Stimulated activated CD4-positive, alpha-beta T cell treated with anti-CD3 and anti-CD28 coated beads, Interleukin-12 subunit alpha, Interleukin-12 subunit beta, amount 100 ng/mL, for 4 hours (primary cell): ENCODE measurements at places on chromosomes 4 and X.

DNA sequence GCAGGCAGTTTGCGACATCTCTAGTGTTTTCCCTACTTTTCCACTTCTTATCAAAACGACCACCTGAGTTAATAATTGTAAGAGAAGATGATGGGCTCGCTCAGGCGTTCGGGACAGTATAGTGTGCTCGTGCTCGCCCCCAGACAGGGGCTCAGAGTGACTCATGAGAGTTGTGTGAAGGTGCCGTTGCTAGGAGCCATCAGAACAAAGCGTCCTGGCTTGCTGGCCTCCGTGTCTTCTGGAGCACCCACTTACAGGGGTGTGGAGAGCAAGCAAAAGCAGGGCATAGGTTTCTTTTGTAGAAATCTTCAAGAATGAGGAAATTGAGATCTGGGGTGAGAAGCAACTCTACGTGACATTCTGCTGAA is 73.0 kb upstream of the ADGRG2 start:
- DNase-seq, result no peak

DNA sequence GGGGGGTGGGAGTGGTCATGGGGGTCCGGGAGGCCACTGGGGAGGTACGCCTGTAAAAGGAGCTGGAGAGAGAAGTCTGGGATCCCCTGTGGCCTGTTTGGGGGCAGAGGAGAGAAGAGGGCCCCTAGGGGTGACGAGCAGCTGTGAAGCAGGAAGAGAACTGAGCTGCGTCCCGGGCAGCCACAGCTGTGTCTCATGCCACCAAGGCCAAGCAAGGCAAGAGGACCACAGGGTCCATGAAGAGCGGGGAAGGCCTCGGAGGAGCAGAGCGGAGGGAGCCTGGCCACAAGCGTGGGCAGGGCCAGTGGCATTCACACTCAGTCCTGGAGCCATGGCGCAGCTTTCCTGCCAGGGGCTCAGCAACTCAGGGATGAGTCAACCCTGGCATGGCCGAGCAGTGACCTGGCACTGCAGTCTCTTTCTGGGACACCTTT is 13.6 kb upstream of the NAT8L start:
- DNase-seq, result no peak

DNA sequence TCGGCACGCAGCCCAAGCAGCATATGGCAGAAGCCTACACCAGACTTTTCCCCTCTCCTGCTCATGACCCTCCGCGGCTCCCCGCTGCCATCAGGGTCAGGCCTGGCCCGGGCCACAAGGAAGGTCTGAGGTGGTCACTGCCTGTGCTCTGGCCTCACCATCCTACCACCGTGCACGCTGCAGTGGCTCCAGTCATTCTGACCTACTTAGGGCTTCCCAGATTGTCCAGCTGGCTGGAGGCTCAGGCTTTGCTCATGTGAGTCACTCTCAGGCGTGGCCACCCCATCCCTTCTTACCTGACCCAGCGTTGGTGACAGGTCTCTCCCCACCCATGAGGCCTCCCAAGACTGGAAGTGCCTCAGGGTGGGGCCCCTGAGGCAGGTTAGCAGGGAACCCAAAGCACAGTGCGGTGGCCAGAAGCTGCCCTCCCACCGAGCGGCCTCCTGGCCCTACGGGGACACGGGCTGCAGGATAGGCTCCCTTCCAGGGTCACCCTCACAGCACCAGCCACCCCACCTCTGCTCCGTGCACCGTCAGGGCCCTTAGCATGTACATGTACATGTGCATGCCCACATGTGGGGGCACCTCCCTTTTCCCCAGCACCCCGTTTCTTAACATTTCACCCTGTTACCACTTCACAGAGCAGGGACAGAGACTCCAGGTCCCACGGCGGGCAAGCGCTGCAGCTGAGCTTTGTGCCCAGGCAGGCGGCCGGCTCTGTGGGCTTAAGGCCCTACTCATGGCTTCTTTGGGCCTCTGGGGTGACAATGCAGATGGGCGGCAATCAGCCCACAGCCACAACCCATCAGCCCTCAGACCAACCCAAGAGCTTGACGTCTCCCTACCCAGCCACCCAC is 2.2 kb downstream of the TREX2 start:
- DNase-seq, result no peak

DNA sequence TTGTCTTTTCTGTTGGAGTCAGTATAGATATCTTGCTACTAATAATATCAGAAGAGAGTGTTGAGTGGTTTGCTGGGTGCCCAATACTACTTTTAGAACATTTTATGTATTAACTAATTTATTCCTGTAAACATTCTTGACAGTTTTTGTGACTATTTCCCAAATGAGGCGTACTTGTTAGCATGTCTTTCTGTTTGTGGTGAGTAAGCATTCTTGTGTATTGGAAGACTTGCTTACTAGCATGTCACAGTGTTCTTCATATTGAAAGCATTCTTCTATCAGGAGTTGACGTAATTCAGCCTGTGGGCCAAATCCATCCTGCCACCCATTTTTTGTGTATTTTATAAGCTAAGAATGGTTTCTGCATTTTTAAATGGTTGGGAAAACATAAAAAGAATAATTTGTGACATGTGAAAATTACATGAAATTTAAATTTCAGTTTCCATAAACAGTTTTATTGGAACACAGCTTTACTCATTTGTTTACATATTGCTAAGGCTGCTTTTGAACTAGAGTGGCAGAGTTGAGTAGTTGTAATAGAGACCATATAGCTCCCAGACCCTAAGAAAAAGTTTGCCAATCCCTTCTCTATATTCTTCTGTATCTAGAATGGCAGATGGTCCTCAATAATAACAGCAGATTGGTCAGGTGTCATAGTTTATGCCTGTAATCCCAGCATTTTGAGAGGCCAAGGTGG is 20.4 kb downstream of the REPS2 start:
- no peak for DNase-seq
